ENCODE measurements at places on chromosomes 6 and 20.

- H3K27ac ChIP-seq: no peak overlapping the region
- H3K4me1 ChIP-seq: peaks cover 11% of the 10 kb centered on the region
- H3K4me3 ChIP-seq: no peak overlapping the region
- H3K27me3 ChIP-seq: peaks cover 4% of the 10 kb centered on the region
- no peak for DNase-seq
Observed at GRCh38 chr6:169955731-169956437, 204.5 kb downstream of the ERMARD start.

DNA sequence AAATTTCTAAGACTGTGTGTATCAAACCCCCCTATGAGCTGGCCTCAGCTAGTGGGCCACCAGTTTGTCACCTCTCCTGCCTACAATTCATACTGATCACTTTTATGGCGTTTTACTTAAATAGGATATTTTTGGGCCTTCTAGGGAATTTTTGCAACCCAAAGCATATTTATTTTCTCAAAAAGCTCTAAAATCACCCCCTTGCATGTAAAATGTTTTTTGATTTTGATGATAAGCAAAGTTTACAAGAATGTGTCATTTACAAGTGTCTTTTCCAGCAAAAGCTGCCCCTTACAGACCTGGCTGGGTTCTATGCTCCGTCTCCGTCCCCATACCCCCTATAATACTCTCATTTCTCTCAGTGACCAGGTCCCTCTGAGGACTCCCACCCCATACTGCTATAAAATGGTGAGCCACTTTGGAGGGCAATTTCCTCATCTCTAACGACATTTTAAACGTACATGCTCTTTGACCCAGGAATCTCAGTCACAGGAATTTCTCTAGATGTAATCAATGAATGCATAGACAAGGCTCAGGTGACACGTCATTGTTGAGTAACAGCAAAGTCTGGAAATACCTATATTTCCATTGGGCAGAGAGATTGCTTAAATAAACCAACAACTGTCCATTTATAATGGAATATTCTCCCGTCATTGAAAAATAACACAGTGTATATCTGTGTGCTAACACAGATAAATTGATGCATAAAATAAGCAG, 13.9 kb upstream of the OCSTAMP start:
- no peak for DNase-seq
- H3K4me1 ChIP-seq: peaks cover 13% of the 10 kb centered on the region
- no peaks in the 10 kb centered on the region for H3K36me3 ChIP-seq
- H3K27ac ChIP-seq: no peak overlapping the region
- no peak overlapping the region for H3K4me3 ChIP-seq

DNA sequence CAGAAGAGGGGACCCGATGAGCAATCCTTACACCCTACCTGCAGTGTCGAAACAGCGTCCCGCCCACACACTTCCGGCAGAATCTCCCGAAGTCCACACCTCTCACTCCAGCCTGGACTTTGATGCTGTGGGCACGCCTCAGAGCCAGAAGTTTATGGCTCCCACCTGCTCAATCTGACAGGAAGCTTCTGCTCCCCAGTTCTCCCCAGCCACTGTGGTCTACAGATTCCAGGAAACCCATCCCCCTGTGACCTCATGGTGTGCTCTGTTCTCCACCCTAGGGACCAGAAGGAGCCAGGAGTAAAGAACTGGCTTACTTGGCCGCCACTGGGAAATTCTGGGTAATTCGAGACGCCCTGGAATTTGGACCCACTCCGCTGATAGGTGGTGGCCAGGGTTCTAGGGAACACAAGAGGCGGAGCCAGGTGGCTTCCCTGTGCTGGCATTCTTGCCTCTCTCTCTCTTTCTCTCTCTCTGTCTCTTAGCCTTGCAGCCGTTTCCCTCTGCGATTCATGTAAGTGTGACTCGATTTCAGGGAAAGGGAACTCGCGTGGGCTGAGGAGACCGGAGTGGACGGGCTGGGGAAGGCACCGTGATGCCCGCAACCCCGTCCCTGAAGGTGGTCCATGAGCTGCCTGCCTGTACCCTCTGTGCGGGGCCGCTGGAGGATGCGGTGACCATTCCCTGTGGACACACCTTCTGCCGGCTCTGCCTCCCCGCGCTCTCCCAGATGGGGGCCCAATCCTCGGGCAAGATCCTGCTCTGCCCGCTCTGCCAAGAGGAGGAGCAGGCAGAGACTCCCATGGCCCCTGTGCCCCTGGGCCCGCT, at the start of gene TRIM15:
TSS of gene TRIM15 (plus strand) at position 457 of the 828 bp plus-strand sequence. CDS start at position 596, 139 bp downstream.
- H3K27me3 ChIP-seq: peaks cover under 1% of the 10 kb centered on the region
- DNase-seq: no peak
- no peak within 1 kb of the TSS for H3K4me3 ChIP-seq
- H3K36me3 ChIP-seq: no peaks in the 10 kb centered on the region

- H3K4me1 ChIP-seq: peaks cover 2% of the 10 kb centered on the region
- DNase-seq: no peak
- H3K27me3 ChIP-seq: no peaks in the 10 kb centered on the region
- no peak overlapping the region for H3K4me3 ChIP-seq
- no peaks in the 10 kb centered on the region for H3K36me3 ChIP-seq
- no peak overlapping the region for H3K27ac ChIP-seq
Observed at GRCh38 chr6:46655803-46656202, 3.0 kb downstream of the SLC25A27 start.

DNA sequence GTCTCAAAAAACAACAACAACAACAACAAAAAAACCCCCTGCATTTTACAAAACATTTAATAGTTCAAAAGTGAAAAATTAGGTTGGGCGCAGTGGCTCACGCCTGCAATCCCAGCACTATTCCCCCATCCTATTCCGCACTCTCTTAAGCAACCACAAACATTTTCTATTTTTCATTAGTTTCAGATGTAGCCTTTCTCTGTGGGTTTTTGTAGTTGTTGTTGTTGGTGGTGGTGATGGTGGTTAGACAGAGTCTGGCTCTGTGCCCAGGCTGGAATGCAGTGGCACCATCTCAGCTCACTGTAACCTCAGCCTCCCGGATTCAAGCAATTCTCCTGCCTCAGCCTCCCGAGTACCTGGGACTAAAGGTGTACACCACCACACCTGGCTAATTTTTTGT, 6.4 kb upstream of the GMNN start:
- no peaks in the 10 kb centered on the region for H3K36me3 ChIP-seq
- no peak overlapping the region for H3K27ac ChIP-seq
- H3K4me1 ChIP-seq: no peaks in the 10 kb centered on the region

- no peak overlapping the region for H3K4me3 ChIP-seq
- no peaks in the 10 kb centered on the region for H3K27me3 ChIP-seq
- H3K36me3 ChIP-seq: peaks cover 3% of the 10 kb centered on the region
- no peak for DNase-seq
Observed at GRCh38 chr6:168514216-168514615, 73.2 kb downstream of the SMOC2 start.

- no peak overlapping the region for H3K4me3 ChIP-seq
- no peaks in the 10 kb centered on the region for H3K27me3 ChIP-seq
- DNase-seq: no peak
- peaks cover 7% of the 10 kb centered on the region for H3K4me1 ChIP-seq
- no peaks in the 10 kb centered on the region for H3K36me3 ChIP-seq
Observed at GRCh38 chr6:139081471-139081870, 52.9 kb downstream of the ABRACL start.

GRCh38 chr20:43942667-43943285, 28.1 kb downstream of the TOX2 start:
- DNase-seq: no peak
- H3K4me1 ChIP-seq: no peaks in the 10 kb centered on the region
- H3K4me3 ChIP-seq: no peak overlapping the region

- DNase-seq: no peak
- no peaks in the 10 kb centered on the region for H3K27me3 ChIP-seq
- H3K4me3 ChIP-seq: no peak overlapping the region
- peaks cover 9% of the 10 kb centered on the region for H3K4me1 ChIP-seq
- no peaks in the 10 kb centered on the region for H3K36me3 ChIP-seq
Observed at GRCh38 chr20:50110141-50111047, 2.6 kb downstream of the UBE2V1 start.

GRCh38 chr6:31381666-31382065, 21.7 kb upstream of the MICA start:
- H3K27ac ChIP-seq: no peak overlapping the region
- DNase-seq: no peak
- peaks cover 3% of the 10 kb centered on the region for H3K4me1 ChIP-seq
- H3K4me3 ChIP-seq: no peak overlapping the region
- no peaks in the 10 kb centered on the region for H3K36me3 ChIP-seq
- no peaks in the 10 kb centered on the region for H3K27me3 ChIP-seq

- peaks cover 46% of the 10 kb centered on the region for H3K36me3 ChIP-seq
- no peak overlapping the region for H3K4me3 ChIP-seq
- DNase-seq: no peak
- H3K4me1 ChIP-seq: peaks cover 10% of the 10 kb centered on the region
- no peaks in the 10 kb centered on the region for H3K27me3 ChIP-seq
Observed at GRCh38 chr20:63702036-63702665, 5.6 kb downstream of the ARFRP1 start.

DNA sequence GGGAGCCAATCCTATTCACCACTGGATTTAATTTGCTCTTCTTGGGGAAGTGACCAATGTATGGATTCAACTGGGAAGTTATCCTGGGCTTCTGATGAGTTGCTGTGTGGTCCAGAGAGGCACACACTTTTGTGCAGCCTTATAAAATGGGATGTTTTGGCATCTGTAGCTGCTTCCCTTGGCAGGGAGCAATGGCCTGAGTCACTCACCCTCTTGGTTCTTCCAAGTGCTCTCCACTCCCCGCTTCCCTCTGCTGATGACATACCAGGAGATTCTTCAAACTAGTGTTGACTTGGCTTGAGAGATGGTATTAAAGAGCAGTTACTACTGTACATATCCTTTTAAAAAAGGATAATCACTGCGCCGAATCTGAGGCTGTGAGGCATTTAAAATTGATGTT, 105.8 kb downstream of the JARID2 start:
- no peak overlapping the region for H3K27ac ChIP-seq
- H3K4me1 ChIP-seq: peaks cover 12% of the 10 kb centered on the region
- H3K36me3 ChIP-seq: no peaks in the 10 kb centered on the region
- no peak overlapping the region for H3K4me3 ChIP-seq

GRCh38 chr6:101259505-101259904, 134.0 kb upstream of the GRIK2 start:
- H3K4me3 ChIP-seq: no peak overlapping the region
- H3K27me3 ChIP-seq: no peaks in the 10 kb centered on the region
- H3K36me3 ChIP-seq: no peaks in the 10 kb centered on the region

DNA sequence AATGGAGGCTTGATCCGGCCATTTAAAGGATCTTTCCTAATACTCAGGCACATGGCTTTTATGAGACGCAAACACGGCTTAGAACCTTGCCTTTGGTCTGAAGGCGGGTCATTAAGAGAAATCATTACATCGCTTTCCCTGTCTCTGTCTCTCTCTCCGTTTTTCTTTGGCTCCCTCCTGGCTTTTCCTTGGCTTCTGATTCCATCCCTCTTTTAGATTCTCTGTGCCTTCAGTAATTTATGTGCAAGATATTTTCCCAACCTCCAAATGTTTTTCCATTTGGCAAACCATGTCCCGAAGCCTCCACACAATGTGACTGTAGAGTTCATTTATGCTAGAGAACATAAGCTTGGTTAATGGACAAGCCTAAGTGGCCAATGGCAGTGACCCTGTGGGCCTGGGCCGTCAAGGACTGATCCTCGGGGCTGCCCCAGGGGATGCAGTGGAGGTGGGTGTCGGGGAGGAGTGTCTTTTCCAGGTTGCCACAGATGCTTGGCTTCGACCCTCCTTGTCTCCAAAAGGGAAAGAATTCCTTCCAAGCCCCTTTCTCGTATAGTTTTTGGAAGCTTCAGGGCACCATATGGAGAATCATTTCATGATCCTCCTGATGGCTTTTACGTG, 157.0 kb downstream of the SCML4 start:
- no peaks in the 10 kb centered on the region for H3K27me3 ChIP-seq
- no peak for DNase-seq
- H3K27ac ChIP-seq: no peak overlapping the region
- peaks cover 17% of the 10 kb centered on the region for H3K4me1 ChIP-seq
- no peak overlapping the region for H3K4me3 ChIP-seq
